ENCODE measurements at places on chromosomes 13 and 19.

DNA sequence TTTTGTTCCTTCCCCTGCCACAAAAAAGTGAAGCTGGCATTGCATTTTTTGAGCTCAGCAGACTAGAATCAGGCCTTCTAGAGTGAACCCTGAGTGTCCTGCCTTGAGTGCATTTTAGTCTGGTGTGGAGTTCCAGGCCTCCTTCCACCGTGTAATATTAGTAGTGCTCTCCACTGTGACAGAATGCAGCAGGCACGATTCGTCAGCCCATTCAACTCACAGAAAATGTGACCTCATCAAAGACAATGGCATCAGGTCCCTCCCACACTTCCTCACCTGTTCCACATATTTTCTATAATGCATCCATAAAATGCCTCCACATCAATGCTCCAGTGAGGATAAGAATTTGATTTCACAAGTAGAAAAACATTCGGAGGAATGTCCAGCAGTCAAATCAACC is 227.6 kb downstream of the FGF9 start:
- no peak for DNase-seq

DNA sequence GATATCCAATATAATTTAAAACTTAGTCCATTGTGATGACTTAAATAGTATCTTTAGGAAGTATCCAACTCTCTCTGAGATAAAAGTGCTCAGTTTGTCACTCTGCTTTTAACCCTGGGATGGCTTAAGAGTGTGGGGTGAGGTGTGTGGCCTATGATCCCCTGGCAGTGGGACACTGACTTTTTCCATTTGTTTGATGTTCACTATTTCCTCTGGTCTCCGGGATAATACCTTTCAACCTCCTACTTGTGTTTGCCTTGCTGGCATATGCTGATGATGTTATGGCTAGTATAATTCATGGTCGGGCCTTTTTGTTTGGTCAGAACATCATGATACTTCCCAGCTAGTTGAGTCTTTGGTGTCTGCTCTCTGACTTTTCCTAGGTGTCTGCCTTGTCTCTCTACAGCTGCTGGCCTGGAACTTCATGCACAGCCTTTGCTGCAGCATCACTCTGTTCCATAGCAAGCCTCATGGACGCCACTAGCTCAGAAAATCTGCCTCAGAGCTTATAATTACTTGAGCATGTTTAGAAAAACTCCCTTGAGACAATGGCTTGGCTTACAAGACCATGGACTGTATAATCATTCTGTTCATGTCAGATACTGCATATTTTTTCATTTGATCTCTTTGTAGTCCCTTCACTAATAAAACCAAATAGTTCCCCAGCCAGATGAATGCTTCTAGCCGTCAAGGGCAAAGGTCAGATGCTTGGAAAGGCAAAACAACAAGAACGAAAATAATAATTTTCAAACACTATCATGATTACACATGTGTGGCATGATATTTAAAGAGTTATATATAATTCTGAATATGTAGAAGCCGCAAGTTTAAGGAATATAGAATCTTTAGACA is 75.2 kb downstream of the WDFY2 start:
- no peak for DNase-seq

DNA sequence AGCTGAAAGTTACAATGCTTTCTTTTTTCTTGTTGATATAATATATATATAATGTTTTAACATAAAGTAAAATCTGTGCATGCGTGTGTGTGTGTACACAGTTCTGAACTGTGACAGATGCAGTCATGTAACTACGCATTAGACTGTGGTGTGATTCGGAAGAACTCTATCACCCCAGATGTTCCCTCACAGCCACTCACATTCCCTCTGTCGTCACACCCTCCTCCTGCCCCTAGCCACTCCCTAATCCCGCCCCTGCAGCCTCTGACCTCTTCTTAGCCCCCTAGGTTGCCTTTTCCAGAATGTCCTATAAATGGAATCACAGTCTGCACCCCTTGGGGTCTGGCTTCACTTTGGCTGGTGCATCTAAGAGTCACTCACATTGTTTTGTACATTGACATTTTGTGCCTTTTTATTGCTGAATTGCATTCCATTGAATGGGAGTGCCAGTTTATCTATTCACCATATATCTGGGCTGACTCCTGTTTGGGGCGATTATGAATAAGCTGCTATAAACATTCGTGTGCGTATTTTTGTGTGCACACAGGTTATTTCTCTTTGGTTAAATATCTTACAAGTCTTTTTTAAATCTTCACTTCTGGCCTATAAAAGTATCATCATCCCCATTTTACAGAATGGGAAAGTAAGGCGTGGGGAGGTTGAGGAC is 20.4 kb downstream of the DHRS12 start:
- no peak for DNase-seq

- DNase-seq = no peak
These were observed 812.7 kb upstream of the MIR17HG start for GRCh38 chr13:90534617-90535370.

DNA sequence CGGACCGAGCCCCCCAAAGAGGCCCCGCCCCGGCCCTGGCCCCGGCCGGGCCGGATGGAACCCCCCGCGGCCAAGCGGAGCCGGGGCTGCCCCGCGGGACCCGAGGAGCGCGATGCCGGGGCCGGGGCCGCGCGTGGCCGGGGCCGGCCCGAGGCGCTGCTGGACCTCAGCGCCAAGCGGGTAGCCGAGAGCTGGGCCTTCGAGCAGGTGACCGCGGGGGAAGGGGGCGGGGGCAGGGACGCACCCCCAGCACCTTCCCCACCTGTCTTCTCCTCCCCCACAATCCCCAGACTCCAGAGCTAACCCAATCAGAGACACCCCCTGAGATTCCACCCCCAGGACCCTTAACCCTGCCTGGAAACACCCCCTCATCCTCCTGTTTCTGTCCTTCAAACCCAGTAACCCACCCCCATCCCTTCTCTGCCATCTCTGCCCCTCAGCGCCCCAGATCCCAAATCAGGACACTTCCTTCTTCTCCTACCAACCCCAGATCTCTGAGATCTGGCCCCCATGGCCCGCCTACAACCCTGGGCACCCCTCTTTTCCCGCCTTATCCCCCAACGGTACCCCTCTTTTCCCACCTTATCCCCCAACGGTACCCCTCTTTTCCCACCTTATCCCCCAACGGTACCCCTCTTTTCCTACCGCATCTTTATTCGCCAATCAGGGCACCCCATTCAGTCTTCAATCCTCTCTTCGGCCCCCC is 505 bp downstream of the ZSWIM4 start:
- no peak for DNase-seq

DNA sequence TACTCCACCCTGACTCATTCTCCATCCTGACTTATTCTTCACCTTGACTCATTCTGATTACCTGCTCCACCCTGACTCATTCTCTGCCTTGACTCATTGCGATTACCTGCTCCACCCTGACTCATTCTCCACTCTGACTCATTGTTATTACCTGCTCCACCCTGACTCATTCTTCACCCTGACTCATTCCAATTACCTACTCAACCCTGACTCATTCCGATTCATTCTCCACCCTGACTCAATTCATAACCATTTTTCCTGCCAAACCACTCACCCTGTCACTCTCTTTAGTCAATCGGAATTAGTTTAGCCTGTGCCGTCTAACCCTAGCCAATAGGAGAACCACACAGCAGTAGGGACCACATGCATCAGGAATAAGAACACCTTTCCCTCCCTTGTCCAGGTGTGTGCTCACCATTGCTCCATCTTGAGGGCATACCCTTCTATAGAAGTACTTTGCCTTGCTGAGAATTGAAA is 1227.4 kb upstream of the PCDH20 start:
- no peak for DNase-seq

DNA sequence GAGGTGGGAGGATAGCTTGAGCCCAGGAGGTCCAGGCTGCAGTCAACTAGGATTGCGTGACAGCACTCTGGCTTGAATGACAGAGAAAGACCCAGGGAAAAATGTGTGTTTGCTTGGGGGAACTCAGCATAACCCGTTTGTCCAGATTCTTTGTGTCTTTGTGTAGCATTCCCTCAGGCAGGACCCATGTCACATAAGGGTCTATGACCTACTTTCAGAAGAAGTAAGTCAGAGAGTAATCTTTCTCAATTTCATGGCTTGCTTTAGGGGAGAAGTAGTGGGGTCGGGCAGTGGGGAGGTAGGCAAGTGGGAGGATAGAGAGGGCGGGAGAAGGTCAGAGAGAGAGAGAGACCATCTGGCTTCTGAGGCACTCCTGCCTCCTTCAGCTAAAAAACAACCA is 11.9 kb upstream of the PSPC1 start:
- no peak for DNase-seq
